Thymus (tissue), 14 donors: ENCODE measurements at places on chromosomes 7 and 10.

DNA sequence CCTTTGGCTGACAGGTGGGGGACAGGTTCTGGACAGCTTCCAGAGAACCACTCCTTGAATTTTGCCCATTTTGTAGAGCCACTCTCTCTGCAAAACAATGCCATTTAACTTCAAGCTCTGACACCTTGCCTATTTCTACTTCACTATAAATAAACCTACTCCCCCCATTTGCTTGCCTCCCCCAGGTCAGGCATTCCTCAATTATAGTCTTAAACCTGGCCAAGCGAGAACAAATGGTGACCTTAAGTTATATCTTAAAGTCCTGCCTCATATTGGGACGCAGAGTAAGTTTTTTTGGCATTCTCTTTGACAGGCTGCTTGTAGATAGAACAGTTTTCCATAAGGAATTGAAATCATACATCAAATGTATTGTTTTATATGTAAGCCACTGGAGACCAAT lies 706.9 kb downstream of the LRMDA start:
- DNase-seq: no peak

DNA sequence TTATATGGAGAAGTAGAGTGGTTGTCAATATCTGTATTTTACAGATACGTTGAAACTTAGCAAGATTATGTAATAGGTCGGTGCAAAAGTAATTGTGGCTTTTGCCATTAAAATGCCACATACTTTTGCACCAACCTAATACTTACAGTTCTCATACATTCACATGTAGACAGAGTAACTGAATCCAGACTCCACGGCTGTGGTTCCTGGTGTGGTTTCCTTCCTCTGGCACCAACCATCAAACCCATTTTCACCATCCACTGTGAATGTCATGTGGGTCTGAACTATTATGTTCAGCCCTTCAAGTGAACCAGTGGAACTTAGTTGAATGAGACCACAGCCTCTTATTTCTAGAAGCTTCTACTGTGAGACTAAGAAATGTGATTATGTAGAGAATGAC lies 31.5 kb upstream of the SLIT1 start:
- no peak for DNase-seq

- DNase-seq: no peak
These were observed 129.3 kb downstream of the ST7 start for GRCh38 chr7:117082647-117083046.

DNA sequence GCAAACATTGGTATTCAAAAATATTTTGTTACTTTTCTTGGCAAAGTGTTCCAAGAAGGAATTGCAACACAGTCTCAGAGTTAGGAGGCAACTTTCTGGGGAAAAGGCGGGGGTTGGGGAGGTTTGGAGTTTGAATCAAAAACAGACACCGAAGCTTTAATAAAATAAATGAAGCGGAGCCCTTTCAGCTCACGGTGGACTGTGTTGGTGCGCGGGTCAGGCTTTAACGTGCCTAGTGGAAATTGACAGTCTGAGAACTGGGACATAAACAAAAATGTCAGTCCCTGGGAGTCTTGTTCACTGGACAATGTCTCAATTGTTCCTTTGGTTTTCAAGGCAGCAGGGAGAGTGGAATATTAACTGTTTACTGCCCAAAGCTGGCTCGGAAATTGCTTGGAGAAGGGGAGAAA lies 109.3 kb downstream of the TCF7L2 start:
- no peak for DNase-seq

DNA sequence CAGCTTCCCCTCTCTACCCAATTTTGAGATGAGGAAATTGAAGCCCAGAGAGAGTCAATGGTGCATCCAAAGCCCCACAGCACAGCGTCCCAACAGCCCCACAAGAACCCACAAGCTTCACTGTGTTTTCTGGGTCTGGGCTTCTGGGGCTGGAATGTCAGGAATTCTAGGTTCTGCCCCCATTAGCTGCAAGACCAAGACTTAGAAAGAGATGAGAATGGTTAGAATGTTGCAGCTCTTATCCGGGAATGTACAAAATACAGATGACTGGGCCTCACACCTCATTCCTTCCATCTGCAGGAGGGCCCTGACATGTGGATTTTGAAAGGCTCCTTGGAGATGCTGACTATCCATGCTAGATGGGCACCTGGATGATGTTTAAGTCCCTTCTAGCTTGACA lies 6.0 kb upstream of the SGPL1 start:
- no peak for DNase-seq

- DNase-seq: no peak
These were observed 227.0 kb upstream of the AOAH start for GRCh38 chr7:36951257-36951697.

DNA sequence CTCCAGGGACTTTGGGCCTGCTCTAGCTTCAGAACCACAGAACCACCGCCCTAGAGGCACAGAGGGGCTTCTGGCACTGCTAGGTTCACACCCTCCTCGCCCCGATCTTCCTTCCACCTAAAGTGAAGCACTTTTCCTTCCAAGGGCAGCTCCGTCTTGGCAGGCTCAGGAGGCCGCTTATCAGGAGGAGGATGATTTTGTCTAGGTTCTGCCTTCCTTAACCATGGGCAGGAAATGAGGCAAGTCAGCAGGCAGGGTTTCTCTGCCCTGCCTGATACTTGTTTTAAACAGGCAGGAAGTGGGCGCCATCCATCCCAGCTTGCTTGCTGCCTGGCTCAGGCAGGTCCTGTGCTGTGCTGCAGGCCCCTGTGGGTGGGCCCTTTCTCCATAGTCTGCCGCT lies 8.3 kb upstream of the ATP6V0E2 start:
- DNase-seq: peak; percentile 78

DNA sequence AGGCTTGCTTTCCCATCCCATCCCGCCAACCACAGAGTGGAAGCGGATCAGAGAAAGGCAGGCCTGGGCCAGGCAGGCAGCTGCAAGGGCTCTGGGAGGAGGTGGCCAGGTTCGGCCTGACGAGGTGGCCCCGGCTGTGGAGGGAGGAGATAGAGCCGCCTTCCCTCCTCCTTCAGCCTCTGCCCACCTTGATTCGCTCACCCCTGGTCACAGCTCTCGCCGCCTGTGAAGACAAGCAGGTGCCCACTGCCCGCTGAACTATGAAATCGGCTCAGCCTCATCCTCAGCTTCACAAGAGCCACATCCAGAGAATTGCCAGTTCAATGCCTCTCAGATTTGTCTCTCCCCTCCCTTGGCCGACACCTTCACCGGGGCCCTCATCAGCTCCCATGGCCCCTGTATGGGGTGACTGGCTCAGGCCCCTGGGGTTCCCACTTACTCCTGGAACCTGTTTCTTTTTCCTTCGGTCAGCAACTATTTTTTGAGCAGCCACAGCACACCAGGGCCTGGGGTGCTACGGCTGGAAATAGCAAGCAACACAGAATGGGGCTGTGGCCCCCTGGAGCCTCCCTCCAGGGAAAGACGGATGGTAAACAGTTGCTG lies 80.0 kb upstream of the CHST15 start:
- DNase-seq: no peak

GRCh38 chr7:151115836-151116418 lies 29.7 kb downstream of the AGAP3 start:
- no peak for DNase-seq

- no peak for DNase-seq
These were observed 16.5 kb downstream of the TRIL start for GRCh38 chr7:28941633-28942032.

DNA sequence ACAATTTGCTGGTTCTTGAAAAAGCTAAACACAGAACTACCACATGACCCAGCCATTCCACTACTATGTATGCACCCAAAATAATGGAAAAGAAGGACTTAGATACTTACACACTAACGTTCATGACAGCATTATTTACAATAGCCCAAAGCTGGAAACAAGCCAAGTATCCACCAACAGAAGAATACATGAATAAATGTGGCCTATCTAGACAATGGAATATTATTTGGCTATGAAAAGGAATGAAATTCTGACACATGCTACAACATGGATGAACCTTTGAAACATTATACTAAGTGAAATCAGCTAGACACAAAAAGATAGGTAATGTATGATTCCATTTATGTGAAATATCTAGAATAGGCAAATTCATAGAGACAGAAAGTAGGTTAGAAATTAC lies 67.4 kb upstream of the EXOC4 start:
- no peak for DNase-seq

DNA sequence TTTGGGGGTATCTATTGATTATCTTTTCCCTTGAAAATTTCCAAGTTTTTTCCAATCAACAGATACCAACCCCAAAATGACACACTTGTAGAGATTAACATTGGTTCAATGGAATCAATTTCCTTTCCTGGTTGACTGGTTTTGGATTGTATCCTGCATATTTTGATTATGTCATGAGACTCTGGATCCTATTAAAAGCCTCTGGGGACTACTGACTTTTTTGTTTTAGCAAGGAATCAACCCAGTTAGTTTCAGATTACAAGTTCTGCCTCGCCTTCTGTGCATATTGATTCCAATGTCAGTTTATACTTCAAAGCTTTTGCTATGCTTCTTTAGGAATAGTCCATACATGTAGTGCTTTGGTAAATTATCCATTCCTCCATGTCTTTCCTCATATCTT lies 29.2 kb downstream of the COPG2 start:
- no peak for DNase-seq

- no peak for DNase-seq
These were observed at the start of gene MXI1 for GRCh38 chr10:110207011-110207804. Gene MXI1, plus strand, starts transcription at chr10:110207605. Its CDS starts 204 bp downstream, at chr10:110207809.
